ENCODE measurements at places on chromosomes 5 and 9.

DNA sequence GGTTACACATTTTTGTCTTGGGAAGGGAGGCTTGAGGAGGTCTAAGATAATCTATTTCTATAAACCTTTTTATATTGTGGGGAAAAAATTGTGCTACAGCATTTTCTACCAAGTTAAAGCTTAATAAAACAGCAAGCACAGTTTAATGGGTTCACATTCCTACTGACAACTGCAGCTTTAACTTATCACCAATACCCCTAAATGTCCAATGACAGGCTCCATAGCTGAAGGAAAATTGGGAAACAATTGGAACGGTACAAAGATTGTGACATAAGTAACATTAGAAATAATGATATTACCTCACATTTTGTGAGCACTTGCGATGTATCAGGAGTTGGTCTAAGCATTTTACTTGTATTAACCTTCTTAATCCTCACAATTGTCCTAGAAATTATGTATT lies 79.5 kb upstream of the HAPLN1 start:
- no peak for DNase-seq

DNA sequence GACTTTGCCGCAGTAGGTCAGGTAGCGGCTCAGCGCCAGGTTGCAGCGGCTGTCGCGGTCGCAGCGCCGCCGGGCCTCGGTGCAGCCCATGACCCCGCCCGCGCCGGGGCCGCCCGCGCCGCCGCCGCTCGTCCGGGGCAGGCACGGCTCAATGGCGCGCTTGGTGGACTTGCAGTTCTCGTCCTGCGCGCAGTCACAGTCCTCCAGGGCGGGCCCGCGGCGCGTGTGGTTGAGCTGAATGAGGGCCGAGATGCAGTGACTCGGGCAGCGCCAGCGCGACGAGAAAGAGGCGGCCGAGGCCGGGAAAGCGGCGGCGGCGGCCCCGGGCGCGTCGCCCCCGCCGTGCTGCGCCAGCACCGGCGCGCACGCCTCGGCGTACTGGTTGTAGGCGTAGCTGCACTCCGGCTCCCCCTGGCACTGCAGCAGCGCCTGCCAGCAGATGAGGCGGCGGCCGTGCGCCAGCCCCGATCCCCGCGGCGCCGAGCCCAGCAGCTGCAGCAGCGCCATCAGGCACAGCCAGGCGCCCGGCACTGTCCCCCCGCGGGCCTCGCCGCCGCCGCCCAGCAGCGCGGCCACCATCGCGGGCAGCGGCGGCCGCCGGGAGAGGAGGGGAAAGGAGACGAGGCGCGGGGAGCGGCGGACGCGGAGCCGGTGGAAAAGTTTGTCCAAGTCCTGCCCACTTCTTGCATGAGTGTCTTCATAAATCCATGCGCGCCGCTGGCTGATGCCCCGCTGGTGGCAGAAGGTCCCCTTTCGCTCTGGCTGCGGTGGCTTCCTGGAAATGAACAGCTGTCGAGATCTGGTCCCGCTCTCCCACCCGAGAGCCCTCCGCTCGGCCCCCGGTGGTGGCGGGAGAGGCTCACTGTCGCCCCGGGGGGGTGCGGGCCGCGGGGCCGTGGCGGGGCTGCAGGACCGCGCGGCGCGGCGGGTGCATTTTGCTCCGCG lies 833 bp downstream of the GAS1 start:
- DNase-seq, result no peak

GRCh38 chr9:97096793-97097192 lies 57.9 kb upstream of the CTSV start:
- DNase-seq, result no peak

DNA sequence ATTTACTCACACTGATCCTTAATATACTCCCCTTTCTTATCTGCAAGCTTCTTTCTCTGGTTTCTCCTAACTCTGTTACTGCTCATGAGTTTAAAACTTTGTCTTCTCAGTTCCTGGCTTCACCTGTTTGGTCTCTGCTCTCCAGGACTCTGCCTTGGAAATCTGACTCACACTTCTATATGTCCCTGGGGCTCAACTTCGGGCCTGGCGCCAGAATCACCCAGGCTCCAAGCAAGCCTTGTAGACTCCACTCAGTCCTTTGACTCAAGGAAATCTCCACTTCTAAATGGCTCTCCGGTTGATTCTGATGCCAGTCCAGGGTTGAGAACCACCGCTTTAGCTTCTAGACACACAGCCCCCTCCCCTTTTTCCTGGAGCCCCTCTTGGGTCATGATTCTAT lies 57.8 kb downstream of the TMC1 start:
- no peak for DNase-seq

GRCh38 chr9:95836072-95836471 lies 39.4 kb upstream of the ERCC6L2 start:
- DNase-seq, result no peak

Data from AG09319 (cell line).